ENCODE measurements at places on chromosomes 6 and 20. TPM values are rescaled to one million over a fixed set of nuclear protein-coding genes. Genes with fewer than 3 reads are reported as not detected.

RPL7L1 gene
- total RNA-seq, result 55.7 TPM

DNA sequence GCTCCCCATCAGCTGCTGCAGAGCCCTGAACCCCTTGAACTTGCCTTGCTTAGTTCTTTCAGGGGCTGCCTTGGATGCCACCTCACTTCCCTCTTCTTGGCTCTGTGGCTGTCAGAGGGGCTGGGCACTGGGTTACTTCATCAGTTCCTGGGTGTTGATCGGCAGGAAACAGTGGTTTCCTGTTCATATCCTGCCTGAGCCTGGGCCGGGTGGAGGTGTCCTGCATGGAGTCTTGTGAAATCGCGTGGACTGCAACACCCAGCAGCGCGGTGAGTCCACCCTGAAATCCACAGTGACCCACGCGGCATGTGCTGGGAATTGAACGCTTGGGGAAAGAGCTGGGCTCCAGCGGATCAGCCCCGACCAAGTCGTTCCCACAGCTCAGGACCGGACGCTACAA lies 97.5 kb downstream of the CDH26 start:
- no peak for DNase-seq

DNA sequence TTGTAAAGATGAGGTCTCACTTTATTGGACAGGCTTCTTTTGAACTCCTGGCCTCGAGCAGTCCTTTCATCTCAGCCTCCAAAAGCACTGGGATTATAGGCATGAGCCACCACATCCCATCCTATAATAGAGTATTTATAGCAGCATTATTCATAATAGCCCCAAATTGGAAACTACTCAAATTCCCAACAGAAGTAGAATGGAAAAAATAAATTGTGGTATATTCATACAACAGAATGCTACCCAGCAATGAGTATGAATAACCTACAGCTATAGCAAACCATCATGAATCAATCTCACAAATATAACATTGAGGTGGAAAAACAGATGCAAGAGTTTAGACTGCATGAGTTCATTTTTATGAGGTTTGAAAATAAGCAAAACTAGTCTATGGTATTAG lies 84.8 kb upstream of the BTBD3 start:
- DNase-seq, result no peak

DNA sequence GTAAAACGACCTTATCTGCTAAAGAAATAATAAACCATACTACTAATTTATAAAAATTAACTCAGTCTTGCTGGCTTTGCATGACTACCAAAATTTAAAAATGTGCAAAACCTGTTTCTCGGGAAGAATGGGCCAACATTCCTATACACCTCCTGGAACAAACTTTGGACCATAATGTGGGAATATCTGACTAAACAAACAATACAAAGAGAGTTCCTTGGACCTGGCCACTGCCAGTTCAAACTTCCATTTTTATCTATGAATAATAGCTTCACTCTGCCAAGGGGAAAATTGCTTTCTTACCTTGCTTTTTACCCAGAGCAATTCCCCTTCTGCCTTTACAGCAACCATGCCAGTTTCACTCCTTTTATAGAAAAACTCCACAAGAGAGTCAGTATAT lies 38.7 kb upstream of the POU5F1 start:
- DNase-seq, result no peak

DNA sequence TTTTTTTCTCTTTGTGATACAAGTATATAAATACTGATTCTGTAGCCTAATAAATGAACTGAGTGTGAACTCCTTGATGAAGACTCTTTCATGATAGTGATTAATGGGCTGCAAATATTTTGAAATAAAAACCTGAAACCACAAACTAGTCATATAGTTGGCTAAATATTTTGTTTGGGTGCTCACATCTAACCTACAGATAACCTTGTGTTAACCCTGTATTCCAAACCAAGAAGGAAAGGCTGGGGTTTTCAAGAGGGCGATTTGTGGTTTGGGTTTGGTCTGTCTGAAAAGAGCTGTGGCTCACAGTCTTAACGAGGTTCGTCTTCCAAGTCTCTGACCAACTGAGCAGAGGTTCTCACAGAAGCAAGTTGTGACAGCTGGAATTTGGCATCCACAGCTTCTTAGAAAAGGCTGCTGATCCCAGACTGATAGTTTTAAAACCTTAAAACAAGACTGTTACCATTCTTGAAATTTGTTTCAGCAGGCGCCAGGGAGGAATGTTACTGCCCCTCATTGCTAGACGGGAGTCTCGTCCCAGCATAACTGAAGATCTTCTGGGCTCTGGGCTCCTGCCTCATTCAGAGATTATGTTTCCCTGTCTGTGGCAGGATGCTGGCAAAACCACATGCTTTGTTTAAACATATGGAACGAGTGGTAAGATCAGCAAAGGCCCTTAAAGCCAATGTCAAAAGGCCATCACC lies 736.4 kb upstream of the MARCKS start:
- no peak for DNase-seq

GRCh38 chr6:136547336-136547735 lies 2.9 kb downstream of the MAP7 start:
- no peak for DNase-seq

GRCh38 chr20:57202309-57202708 lies 64.1 kb downstream of the BMP7 start:
- DNase-seq, result no peak

- no peak for DNase-seq
Observed at GRCh38 chr6:11263291-11263775, 30.9 kb upstream of the NEDD9 start.

Measured in vagina (tissue), 2 donors.